ENCODE measurements at places on chromosomes 16 and 17.

DNA sequence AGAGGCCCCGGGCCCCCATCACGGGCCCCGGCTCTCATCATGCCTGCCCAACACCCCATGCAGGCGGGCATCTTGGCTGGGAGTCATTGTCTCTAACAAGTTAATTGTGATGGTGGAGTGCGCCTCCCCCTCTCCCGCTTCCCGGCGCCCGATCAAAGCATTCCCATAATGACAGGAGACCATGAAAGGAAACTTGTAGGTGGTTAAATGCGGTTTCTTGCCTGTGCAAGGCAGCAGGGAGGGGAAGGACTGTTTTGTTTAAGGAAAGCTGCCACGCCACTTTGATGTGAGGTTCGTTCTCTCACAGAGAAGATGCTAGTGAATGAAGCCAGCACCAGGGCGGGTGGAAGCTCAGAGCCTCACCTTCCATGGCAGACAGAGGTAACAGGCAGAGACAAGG, 45.4 kb downstream of the C16orf78 start:
- no peak for DNase-seq

DNA sequence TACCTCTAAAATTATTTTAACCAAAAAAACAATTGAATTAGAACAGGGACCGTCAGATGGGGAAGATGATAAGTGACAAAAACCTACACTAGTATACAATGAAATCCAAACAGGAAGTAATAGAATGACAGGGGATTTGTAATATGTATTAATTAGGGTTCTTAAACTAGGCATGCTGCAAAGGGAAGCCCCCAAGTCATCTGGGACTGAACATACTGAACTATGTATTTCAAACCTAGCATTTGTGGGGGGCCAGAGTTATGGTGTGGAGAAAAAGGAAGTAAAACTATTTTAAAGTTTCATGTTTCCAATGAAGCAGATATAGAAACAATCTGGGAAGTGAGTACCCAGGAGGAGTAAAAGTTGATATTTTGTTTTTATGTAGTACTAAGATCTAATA, 133.2 kb upstream of the HS3ST3A1 start:
- no peak for DNase-seq

DNA sequence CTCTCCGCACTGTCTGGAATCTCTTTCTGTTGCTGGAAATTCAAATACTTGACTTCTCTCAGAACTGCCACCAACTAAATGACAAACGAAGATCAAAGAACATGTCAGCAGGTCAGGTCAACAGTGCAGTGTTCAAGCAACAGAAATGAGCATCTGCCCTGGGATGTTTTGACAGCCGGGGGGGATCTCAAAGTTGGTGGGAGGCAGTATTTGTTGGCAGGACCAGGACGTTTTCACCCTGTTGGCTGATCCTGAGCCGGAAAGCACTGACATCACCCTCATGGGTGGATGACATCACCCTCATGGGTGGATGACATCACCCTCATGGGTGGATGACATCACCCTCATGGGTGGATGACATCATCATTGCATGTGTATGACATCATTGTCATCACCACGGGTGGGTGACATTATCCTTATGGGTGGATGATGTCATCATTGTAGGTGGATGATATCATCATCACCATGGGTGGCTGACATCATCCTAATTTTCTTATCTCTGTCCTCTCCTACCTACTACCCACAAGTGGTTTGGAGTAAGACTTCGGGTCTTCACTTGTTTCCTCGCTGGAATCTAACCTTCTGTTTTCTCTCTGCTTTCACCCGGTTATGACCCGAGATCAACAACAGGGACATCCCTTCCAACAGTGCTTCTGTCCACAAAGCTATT, 18.9 kb downstream of the DNAH17 start:
- DNase-seq, result no peak

GRCh38 chr17:30235386-30236296, at the start of gene SLC6A4:
Gene SLC6A4 (minus strand): TSS chr17:30235697. CDS start chr17:30221958, 13,739 bp downstream.
- DNase-seq, result no peak

- DNase-seq, result no peak
Observed at GRCh38 chr17:58376472-58377000, 24.5 kb upstream of the SUPT4H1 start.

GRCh38 chr16:77304877-77305276, 105.7 kb downstream of the SYCE1L start:
- no peak for DNase-seq

GRCh38 chr17:1186923-1187771, 7.4 kb upstream of the ABR start:
- DNase-seq, result peak; percentile 77

DNA sequence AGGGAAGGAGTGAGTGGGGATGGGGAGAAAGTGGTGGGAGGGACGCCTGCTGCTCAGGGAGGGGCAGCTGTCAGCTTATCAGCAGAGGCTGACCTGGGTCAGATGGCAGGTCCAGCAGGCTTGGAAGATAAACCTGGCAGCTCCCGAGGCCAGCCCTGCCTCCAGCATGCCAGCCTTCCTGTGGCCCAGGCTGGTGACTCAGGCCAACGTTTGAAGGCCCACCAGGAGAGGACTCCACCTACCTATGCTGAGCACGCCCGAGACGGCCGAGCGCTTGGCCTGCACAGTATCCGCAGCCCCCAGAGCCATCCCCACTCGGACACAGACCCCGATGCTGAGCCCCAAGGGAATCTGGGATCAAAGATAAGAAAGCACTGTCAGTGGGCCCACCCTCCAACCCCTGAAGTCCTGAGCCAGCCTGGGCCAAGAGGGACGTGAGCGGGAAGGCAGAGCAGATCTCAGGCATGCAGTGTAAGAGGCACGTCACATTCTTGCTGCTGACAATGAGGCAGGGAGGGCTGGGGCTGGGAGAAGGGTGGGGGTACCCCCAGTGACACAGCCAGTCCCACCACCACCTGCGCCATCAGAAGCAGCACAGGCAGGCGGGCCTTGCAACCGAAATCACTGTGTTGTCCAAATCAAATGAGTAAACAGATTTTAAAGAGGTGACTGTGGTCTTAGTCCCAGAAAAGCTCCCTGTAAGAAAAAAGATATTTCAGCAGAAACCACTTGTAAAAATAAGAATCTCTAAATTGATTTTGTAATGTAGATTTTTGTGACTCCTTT, 12.4 kb downstream of the SLC47A2 start:
- DNase-seq, result no peak

GRCh38 chr17:48830840-48831548, at the start of gene CALCOCO2:
Gene CALCOCO2 (plus strand): TSS chr17:48831035. CDS start chr17:48841708, 10,673 bp downstream.
- peak; percentile 90 for DNase-seq

- peak; percentile 69 for DNase-seq
Observed at GRCh38 chr17:57379237-57379894, 123.0 kb downstream of the MSI2 start.

- DNase-seq, result peak; percentile 78
Observed at GRCh38 chr16:14132696-14133048, 61.6 kb downstream of the MRTFB start.

GRCh38 chr16:57004387-57005250, 15.3 kb downstream of the NLRC5 start:
- no peak for DNase-seq

DNA sequence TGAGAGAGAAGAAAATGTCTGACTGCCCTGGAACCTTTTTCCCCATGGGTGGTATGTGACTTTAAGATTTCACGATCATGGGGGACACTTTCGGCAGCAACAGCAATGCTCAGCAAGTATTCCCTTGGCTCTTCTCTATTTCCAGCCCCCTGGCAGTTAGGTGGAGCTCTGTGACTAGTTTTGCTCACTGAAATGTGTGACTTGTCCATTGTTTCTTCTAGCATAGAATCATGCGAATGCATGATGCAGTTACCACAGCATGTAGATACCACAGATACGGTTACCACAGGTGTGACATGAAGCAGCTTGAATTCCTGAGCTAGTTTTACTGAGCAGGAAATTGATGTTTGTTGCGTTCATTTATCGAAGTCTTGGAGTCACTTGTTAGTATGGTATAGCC, 1034.5 kb upstream of the EEF2KMT start:
- no peak for DNase-seq

DNA sequence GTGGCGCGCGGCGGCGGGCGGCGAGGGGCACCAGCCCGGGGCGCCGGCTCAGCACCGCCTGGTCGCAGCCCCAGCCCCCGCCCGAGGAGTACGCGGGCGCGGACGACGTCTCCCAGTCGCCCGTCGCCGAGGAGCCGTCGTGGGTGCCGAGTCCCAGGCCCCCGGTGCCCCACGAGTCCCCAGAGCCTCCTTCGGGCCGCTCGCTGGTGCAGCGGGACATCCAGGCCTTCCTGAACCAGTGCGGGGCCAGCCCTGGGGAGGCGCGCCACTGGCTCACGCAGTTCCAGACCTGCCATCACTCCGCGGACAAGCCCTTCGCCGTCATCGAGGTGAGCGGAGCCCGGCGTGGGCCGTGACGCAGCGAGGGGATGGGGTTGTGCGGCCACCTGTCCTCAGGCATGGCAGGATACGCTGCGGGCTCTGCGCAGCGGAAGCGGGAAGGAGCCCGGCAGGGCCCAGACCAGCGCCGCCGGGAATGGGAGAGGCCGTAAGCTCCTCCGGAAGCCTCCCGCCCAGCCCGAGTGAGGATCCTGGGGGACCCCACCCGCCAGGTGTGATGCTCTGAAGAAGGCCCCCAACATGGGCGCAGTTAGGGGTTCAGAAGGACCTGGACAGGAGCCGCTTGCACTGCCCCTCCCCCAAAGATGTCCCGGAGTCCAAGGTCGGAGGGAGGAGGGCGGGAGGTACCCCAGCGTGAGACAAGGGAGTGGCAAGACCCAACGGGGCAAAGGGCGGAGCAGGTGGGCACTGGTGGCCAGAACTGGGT, 522 bp downstream of the NAGS start:
- DNase-seq, result no peak

DNA sequence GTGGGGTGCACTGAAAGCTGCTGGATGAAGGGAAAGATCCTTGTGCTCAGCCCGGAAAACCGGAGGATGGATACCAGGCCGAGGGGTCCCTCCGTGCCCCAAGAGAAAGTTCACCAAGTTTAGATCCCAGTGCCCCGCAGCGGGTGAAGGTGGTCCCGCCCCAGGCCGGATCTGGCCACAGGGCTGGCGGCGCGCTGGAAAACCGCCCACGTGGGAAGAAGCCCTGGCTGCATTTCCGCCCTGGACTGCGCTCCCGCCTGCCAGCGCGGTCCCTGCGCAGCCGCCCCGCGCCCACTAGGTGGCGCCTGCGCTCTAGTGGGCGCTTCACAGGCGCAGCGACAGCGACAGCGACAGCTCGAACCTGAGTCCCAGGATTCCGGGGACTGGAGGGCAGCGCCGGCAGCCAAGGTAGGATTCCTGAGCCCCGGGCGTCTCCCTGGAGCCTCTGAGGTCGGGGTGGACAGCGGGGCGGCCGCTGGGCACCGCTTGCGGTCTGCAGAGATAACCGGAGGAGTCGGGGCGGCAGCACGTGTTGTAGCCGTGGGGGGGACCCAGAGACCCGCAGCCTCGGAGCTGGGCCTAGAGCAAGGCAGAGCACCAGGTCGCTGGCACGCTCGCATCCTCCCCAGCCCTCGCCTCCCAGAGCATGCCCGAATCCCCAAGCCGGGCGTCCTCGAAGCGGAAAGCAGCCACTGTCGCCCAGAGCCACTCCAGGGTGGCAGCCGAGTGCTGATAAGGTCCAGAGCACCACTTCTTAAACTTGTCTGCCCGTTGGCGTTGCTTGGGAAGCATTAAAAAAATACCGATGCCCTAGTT, at the start of gene CHD9:
Gene CHD9, plus strand, starts transcription at position 322 of the 816 bp plus-strand sequence. CDS start 101,099 bp downstream, outside the sequence.
- DNase-seq, result peak; percentile 85

- DNase-seq, result no peak
Observed at GRCh38 chr17:37103231-37103630, 154.5 kb downstream of the AATF start.

DNA sequence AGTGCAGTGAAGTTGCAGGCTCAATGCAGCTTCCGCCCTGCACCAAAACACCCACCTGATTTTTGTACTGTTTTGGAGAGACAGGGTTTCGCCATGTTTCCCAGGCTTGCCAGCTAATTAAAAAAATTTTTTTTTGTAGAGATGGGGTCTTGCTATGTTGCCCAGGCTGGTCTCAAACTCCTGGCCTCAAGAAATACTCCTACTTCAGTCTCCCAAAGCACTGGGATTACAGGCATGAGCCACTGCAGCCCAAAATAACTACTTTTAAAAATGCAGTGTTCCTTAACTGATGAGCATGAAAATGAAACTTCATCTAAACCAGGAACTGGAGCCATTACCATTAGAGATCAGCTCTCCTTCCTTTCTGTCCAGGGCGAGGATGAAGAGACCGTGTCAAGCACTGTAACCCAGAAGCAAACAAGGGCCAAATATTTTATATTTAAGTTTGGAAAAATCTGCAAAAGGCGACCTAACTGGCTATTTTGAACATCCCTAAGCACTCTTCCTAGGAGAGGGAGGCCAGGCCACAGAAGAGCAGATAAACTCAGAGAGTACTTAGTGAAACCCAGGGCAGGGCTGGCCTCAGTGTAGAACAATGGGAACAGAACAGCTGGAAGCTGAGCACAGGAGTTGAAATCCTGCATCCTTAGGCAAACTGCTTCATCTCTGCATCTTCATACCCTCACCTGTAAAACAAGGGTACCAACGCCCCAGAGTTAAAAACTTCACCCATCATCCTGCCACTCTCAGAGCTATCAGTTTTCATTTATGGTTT, 24.0 kb downstream of the CREBBP start:
- no peak for DNase-seq

GRCh38 chr16:68954911-68955635, 111.7 kb downstream of the TANGO6 start:
- DNase-seq, result peak; percentile 38

GRCh38 chr16:842711-843560, 42.4 kb upstream of the GNG13 start:
- no peak for DNase-seq

DNA sequence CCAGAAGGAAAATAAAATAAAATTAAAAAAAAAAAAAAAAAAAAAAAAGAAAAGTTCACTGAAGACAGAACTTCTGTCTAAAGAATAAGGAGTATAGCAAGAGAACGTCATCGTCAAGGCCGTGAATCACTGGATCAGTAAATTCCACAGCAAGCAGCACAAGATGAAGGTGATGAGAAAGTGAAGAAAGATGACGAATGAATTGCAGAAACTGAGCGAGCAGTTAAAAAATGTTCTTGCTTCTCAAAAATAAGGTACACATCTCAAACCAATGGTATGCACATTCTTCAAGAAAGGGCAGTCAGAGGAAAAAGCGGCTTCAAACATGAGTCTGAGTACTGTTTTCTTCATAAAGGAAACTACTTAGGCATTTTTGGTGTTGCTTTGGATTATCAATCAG, 104.7 kb downstream of the SMG6 start:
- no peak for DNase-seq

DNA sequence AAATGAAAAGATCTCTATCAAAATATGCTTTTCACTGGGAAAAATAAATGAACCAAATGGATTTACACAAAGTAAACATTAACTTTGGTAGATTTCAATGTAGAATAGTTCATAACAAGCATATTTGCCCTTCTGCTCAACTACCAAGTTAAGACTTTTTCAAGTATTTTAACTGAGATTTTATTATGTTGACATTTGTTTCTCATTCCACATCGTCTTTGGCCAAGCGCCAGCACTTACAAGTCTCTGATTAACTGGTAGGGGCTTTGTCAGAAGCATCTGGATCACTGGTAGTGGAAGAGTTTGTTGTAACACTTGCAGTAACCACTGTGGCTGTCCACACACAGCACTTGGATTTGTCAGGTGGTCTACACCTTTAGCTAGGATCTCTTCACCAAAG, 22.9 kb downstream of the SLFN12L start:
- no peak for DNase-seq

- DNase-seq, result no peak
Observed at GRCh38 chr16:75227361-75228142, 8.8 kb downstream of the CTRB1 start.

- DNase-seq, result peak; percentile 13
Observed at GRCh38 chr17:69909389-69909788, 165.6 kb upstream of the KCNJ16 start.
